ENCODE measurements at places on chromosomes 5 and 9.

GRCh38 chr5:89967771-89968444, 441.6 kb downstream of the CETN3 start:
- no peak for DNase-seq

DNA sequence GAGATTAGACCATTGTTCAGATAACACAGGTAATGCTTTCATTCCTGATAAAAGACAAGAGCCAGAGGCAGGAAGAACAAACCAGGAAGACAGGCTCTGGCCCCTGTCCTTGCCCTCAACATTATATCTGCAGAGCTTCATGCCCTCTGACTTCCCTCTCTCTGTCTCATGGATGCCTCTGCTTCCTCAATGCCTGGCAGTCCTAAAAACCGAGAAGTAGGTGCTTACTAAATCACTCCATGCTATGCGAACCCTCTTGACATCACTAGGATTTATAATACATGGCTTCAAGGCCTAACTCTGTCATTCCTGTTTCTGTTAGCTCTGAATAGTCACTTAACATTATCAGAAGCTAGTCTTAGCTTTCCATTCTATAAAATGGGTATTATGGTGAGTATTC, 117.8 kb downstream of the TLR4 start:
- no peak for DNase-seq

DNA sequence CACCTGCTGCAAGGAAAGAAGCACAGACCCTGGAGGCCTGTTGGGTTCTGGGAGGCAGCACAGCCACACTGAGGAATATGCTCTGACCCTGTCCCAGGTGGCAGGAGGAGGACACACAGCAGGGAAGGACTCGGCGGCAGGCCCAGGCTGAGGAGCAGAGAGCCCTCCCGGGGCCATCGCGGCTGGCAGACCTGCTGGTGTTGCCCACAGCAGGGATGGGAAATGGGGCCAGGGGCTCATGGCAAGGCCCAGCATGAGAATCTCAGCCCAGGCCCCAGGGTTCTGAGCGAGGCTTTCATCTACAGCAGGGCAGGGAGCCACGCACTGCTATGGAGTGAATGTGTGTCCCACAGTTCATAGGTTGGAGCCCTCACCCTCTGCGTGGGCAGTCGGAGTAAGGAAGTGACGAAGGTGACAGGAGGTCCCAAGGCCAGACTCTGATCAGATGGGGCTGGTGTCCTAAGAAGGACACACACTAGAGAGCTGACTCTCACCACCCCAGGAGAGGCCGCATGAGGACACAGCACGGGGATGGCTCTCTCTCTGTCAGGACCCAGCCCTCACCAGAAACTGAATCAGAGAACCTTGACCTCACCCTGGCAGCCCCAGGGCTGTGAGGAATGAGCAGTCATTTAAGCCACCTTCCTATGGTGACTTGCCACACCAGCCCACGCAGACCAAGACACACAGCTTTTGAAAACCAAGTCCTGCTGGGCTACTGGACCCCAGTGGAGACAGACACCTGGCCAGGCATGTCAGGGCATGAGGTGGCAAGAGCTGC, 10.3 kb upstream of the GPSM1 start:
- DNase-seq: no peak

GRCh38 chr9:70385426-70385825, 29.0 kb downstream of the KLF9 start:
- no peak for DNase-seq

DNA sequence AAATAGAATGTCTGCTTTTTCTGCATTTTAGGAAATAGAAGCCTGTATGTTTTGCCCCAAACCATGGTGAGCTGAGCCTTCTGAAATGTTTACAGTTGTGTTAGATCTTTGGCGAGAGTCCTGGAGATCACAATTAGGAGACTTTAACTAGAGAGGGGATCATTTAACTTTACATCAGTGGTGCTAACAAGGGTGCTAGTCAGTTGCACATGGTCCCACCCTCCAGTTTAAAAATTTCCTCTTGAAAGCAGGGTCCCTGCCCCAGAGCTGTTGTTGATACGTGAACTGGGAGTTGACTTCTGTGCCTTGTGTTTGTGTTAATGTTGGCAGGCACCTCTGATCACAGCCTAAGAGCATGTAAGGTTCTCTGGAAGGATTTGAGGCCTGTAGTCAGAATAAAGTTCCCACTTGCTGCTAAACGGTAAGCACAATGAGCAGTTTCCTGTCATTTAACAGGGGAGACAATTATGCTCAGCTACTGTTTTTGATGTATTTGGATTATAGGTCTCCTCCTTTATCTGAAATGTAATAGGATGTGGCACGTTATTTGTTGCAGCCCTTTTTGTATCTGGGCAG, 43.7 kb downstream of the RASGRF2 start:
- no peak for DNase-seq

GRCh38 chr9:84294241-84294950, 46.2 kb downstream of the SLC28A3 start:
- no peak for DNase-seq

DNA sequence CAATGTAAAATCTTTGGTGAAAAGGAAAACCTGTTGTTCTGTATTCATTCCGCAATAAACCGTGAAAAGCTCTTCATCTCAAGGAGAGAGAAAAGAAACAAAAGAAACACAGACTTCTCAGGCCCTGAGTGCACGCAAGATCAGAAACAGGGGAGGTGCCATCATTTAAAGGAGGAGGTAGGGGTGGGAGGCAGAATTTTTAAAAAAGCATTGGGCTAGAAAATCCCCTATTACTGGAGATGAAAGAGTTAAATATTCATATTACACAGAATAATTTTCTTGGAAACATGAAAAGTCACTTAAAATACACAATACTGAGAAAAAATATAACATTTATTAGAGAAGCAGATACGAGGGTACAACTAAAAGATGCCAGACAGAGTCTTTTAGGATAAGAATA, 56.3 kb downstream of the USP20 start:
- DNase-seq: no peak

DNA sequence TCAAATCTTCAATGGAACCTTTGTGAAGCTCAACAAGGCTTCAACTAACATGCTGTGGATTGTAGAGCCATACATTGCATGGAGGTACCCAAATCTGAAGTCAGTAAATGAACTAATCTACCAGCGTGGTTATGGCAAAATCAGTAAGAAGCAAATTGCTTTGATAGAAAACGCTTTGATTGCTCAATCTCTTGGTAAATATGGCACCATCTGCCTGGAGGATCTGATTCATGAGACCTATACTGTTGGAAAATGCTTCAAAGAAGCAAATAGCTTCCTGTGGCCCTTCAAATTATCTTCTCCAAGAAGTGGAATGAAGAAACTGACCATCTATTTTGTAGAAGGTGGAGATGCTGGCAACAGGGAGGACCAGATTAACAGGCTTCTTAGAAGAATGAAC, 54.7 kb upstream of the TTC39B start:
- no peak for DNase-seq

Measured in activated naive CD8-positive, alpha-beta T cell treated with anti-CD3 and anti-CD28 coated beads, Interleukin-2, amount 10 ng/mL, durations not matched to agents 7 days and 5 days (primary cell).